Amniotic epithelial cell (primary cell): ENCODE measurements at places on chromosomes 1 and 21.

GRCh38 chr1:237712586-237713157, 178.1 kb downstream of the ZP4 start:
- no peak for DNase-seq

DNA sequence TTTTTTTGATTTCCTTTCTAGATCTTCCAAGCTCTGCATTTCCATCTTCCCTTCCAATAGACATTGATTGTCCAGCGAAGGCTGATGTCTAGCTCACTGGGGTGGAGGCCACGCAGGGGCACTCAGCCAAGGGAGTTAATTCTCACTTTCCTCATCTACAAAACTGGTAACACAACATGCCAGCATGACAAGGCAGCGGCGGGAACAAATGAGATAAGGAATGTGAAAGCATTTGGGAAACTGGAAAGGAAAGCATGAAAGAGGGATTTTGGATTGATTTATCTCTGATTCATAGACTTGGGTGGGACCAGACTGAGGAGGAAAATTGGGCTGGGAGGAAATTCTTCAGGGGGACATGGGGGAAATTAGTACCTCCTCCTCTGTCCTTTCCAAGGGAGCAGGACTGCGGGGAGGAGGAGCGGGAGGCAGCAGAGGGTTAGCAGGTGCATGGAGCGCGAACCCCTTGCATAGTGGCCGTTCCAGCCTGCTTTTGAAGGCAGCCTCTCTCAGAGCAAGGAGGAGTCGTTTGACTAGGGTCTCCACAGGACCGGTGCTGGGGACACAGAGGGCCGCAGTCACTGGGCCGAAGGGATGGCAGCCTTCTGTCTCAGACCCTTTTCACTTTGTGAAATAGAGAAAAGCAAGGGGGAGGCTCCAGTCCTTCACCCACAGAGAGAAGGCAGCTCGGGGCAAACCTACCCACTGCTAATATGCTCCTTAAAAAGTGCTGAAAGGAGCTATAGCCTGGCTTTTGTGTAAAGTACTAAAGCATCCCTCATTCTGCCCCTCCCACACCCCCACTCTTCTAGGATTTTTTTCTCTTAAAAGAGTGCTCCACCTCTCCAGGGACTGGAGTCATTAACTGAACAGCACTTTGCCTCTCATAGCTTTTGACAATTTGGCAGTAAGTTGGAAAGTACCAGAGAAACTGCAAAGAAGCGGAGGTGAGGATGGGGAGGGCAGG, 89.2 kb downstream of the PLXNA2 start:
- DNase-seq = peak; percentile 31

- DNase-seq = peak; percentile 22
Observed at GRCh38 chr1:108560189-108560873, 431 bp downstream of the EEIG2 start.

DNA sequence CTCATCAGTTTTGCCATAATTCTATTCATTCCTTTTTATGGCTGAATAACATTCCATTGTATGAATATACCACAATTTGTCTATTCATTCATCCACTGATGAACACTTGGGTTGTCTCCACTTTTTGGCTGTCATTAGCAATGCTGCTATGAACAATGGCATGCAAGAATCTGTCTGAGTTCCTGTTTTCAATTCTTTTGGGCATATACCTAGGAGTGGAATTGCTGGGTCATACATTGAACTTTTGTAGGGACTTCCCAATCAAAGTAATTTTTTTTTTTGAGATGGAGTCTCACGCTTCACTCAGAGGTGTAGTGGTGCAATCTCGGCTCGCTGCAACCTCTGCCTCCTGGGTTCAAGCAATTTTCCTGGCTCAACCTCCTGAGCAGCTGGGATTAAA, 34.9 kb downstream of the AADACL4 start:
- no peak for DNase-seq

DNA sequence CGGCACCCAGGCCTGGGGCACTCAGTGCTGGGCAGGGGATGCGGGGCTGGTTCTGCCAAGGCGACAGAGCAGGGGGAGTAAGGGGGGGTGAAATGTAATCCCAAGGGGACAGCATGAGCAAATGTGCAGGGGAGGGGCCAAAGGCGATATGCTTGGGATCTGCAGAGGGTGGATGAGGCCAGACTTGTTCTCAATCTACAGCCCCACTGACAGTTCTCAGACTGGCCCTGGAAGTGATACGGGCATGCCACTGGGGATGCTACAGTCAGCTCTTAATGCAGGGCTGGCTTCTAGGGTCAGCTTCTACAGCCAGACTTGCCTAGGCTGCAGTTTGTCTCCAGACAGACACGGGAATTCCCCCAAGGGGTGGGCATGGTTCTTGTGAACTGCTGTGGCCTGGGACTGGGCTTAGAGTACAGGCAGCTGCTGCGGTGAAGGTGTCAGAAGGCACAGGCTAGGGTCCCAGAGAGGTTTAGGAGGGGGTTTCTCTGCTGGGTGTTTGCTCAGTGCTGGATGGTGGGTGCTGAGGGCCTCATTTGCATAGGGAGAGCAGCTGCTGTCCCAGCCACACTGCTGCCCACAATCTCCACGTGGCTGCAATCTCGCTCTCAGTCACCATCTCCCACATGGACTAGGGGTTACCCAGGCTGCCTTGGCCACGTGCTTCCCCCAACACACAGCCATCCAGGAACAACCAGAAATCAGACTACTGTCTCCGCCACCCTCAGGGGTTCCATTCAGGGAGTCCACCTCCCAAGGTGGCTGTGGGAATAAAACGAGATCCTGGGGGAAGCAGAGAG, 190.1 kb downstream of the HIVEP3 start:
- DNase-seq = no peak

- peak; percentile 99 for DNase-seq
Observed at GRCh38 chr1:234721476-234722269, 111.7 kb upstream of the IRF2BP2 start.

DNA sequence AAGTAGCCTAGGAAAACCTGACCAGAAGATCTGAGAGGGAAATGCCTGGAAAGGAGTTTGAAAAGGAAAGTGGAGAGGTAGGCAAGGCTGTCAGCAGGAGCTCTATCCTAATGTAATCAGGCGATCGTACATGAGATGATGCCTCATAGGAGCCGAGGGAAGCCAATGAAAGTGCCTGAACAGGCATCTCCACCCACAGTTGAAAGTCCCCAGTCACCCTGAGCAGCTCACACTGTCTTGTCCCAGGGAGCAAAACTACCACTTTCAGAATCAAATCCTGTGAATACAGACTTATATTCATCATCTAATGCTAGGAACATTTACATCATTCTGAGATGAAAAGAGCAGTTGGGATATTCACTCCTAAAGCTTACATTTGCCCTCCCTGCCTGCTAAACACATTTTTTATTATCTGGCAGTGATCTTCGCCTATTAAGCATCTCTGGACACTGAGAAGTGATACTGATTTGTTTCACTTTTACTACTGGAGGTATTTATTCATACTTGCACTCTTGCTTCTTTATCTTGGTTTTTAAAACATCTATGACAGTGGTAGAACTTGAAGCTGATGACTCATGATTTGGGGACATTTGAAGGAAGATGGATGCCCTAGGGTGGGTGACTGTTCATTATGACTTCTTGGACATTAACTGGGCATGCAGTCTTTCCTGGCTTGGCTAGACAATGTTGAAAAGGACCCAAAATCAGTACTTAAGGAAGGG, 221.6 kb downstream of the SEC16B start:
- no peak for DNase-seq

DNA sequence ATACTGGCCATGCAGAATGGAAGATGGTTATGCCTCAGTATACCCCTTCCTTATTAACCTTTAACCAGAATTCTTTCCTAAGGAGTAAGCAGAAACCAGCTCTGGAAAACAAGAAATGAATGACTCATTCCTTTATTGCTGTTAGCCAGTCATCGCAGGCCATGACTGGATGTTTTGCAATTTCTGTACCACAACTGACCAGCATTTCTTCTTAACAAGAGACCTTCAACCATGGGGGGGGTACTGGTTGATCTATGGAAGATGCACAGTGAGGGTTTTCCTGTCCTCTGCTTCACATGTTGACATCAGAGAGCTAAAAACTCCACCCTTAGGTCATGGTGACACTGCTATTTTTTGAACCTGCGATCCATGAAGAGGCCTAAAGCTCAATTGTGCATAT, 28.0 kb upstream of the RNF2 start:
- peak; percentile 98 for DNase-seq

- no peak for DNase-seq
Observed at GRCh38 chr21:28669971-28670653, 322.6 kb downstream of the LTN1 start.

GRCh38 chr1:55203064-55203463, 12.1 kb downstream of the USP24 start:
- no peak for DNase-seq

DNA sequence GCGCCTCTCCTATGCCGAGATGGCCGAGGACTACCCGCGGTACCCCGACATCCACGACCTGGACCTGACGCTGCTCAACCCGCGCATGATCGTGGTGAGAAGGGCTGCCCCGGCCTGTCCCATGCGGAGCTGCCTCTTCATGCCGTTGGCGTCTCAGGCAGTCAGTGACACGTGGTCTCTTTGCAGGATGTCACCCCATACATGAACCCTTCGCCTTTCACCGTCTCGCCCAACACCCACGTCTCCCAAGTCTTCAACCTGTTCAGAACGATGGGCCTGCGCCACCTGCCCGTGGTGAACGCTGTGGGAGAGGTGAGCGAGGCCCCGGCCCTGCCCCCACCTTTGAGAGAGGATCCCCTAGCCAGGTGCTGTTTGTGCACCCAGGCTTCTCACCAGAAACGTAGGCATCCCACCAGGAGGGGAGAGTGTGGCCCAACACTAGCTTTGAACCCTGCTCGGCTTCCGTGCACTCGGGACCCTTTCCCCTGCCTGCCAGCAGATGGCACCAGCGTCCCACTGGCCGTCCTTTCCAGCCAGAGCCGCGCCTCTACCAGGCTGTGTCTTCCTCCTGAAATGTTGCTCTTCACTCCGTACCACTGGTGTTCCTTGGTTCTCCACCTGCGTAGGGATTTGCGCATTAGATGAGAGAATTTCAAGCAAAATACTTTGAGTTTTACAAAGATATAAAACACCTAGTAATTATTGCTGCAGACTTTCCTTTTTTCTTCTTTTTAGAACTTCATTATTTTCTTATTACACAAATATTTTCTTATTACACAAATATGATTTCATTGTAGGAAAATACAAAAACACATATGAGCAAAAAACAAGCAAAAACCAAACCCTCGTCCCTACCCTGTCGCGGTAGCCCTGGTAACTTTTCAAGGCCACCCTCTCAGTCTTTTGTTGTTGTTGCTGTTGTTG, 9.0 kb downstream of the NPPA start:
- DNase-seq = peak; percentile 40

DNA sequence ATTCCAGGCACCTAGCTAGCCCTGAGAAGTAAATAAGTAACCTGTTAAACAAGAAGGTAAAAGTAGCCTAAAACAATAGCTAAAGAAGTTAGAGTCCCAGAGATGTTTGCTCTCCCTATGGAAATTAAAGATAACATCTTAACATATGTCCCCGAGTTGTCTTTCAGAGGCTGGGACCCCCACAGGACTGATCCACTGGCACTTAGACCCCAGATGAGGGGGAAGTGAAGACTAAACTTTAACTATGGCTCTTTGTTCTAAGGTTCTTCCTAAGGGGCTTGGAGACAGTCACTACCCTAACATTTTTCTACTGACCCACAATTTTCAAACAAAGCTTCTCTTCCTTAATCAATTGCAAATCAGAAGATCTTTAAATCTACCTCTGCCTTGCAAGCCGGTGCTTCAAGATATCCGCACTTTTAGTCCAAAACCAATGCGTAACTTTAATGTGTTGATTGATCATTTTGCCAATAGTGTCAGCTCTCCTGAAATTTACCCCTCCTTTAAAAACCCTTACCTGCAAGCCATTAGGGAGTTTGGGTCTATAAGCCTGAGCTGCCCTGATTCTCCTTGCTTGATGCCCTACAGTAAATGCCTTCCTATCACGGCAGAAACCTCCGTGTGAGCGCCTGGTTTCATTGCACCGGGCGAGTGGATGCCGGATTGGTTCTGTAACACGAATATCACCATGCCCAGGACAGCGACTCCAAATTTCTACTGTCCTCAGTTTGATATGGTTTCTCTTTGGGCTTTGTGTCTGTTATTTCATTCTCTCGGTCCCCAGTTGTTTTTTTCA, 404.4 kb downstream of the SIPA1L2 start:
- DNase-seq = no peak

DNA sequence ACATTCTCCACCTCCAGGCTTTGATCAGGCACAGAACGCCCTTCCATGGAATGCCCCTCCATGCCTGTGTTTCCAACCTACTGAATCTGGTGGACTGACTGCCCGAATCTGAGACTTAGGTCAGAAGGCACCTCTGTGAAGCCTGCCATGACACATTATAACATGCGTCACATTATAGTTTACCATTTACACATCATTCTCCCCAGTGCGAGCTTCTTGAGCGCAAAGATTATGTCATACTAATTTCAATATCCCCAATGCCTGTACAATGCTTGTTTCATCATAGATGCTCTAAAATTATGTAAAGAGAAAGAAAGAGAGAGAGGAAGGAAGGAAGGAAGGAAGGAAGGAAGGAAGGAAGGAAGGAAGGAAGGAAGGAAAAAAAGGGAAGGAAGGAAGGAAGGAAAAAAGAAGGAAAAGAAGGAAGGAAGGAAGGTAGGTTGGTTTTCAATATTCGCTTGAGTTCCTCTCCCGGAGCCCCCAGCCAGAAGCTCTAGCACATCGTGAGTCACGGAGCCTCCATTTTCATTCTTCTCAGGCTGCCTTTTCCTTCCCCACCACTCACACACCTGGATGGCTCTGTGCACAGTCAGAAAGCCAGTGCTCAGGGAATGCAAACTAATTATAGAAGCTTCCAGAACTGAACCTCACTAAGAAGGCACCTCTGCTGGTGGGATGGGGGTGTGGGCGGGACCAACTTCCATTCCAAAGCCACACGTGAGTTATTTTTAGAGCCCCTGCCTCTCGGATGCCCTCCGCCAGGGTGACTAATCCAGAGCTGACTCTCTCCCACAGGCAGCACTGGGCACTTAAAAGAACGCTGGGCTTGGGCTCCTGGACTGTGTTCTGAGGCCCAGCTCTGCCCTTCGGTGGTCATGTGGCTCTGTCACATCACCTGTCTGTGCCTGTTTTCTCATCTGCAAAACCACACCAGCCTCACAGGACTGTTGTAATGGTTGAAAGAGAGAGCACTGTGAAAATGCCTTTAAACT, 27.4 kb downstream of the LAMB3 start:
- DNase-seq = no peak

GRCh38 chr1:98286656-98287055, 365.8 kb upstream of the DPYD start:
- no peak for DNase-seq

DNA sequence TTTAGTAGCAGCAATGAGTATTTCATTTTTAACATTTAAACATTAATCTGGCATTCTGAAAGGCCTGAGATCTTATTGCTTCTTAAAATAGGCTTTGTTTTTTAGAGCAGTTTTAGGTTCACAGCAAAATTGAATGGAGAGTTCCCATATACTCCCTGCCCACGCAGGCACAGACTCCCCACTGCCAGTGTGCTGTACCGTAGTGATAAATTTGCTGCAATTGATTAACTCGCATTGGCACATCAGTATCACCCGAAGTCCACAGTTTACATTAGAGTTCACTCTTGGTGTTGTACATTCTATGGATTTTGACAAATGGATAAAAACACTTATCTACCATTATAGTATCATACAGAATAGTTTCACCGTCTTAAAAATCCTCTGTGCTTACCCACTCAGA, 71.8 kb upstream of the ERRFI1 start:
- no peak for DNase-seq

- peak; percentile 9 for DNase-seq
Observed at GRCh38 chr1:72827278-72827677, 544.9 kb upstream of the NEGR1 start.

- no peak for DNase-seq
Observed at GRCh38 chr1:185053204-185053603, 7.8 kb downstream of the RNF2 start.

- DNase-seq = peak; percentile 97
Observed at GRCh38 chr1:28313702-28314546, 14.9 kb upstream of the MED18 start.

GRCh38 chr1:39522661-39523567, 31.5 kb downstream of the BMP8A start:
- DNase-seq = no peak
